ENCODE measurements at places on chromosomes 6 and 20. TPM values are rescaled to one million over a fixed set of nuclear protein-coding genes. Genes with fewer than 3 reads are reported as not detected.

DEFB132 gene
- not detected for total RNA-seq

ASIP gene
- not detected for total RNA-seq

GPX5 gene
- total RNA-seq, result not detected

DNA sequence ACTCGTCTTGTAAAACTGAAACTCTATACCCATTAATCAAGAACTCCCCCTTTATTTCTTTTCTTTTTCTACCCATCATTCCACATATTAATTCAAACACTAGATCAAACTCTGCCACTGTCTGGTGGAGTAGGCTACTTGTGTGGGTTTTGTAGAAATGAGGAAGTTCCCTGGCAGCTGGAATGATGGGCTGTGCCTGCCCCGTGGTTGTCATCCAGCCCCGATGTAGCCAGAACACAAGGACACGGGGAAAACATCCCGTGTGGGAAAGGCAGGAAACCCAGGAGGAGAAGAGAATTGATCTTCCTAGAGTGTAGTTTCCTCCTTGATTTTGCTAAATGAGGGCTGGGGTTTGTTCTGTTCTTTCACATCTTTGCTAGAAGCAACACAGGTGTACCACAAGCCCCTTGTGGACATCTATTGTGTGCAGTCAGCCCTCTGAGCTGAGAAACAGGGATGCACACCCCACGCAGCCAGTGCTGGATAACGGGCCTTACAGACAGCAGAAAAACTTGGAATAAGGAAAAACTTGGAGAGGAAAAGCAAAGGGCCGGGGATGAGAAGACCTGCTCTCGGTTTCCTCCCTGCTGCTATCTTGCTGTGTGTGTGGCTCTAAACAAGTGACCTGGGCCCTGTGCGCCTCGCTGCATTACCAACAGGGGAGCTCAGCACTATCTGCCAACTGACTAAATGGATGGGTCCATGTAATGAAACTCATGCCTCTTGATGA is 88.0 kb downstream of the SCML4 start:
- DNase-seq, result no peak
- H3K27ac ChIP-seq, result no peak overlapping the region
- H3K4me1 ChIP-seq, result no peaks in the 10 kb centered on the region
- no peaks in the 10 kb centered on the region for H3K36me3 ChIP-seq

GRCh38 chr20:40941133-40941610 is 87.5 kb upstream of the TOP1 start:
- H3K36me3 ChIP-seq, result no peaks in the 10 kb centered on the region
- no peaks in the 10 kb centered on the region for H3K4me1 ChIP-seq
- H3K27me3 ChIP-seq, result peaks cover 39% of the 10 kb centered on the region
- H3K4me3 ChIP-seq, result no peak overlapping the region

GRCh38 chr20:17919149-17919548 is 49.4 kb downstream of the SNX5 start:
- peaks cover 3% of the 10 kb centered on the region for H3K27me3 ChIP-seq
- no peak overlapping the region for H3K4me3 ChIP-seq
- H3K36me3 ChIP-seq, result peaks cover 3% of the 10 kb centered on the region
- DNase-seq, result no peak

GRCh38 chr20:11192106-11192505 is 518.3 kb upstream of the JAG1 start:
- H3K27me3 ChIP-seq, result no peaks in the 10 kb centered on the region
- no peak for DNase-seq
- H3K4me3 ChIP-seq, result no peak overlapping the region
- no peaks in the 10 kb centered on the region for H3K36me3 ChIP-seq

DNA sequence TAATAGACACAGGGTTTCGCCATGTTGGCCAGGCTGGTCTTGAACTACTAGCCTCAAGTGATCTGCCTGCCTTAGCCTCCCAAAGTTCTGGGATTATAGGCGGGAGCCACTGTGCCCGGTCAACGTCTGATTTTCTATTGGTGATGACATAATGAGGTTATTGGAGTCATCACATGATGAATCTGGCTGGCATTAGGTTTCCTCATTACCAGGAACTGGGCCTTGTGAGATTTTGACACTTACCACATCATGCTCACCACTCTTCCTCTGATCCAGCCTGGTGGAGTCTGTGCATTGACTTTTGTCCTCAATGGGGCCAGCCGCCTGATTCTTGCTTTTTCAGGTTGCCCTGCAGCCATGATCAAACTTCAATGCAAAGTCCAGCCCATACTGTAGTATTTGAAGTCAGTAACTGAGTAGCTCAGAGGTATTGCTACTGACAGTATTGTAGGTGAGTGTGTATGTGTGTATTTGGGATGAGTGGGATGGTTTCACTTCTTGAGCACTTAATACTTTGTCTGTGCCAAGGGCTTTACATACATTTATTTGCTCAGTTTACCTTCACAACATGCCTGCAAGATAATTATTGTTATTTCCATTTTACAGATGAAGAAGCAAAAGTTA is 16.0 kb downstream of the ANKS1A start:
- no peak for DNase-seq
- H3K27ac ChIP-seq, result no peak overlapping the region
- H3K4me1 ChIP-seq, result peaks cover 5% of the 10 kb centered on the region
- H3K36me3 ChIP-seq, result peaks cover 2% of the 10 kb centered on the region

GRCh38 chr6:116287689-116288282 is 8.1 kb upstream of the TSPYL1 start:
- no peaks in the 10 kb centered on the region for H3K4me1 ChIP-seq
- DNase-seq, result no peak
- H3K27me3 ChIP-seq, result no peaks in the 10 kb centered on the region
- no peak overlapping the region for H3K4me3 ChIP-seq

GRCh38 chr20:40806929-40807820 is 118.1 kb upstream of the MAFB start:
- H3K4me1 ChIP-seq, result no peaks in the 10 kb centered on the region
- H3K27me3 ChIP-seq, result peaks cover 16% of the 10 kb centered on the region
- no peak for DNase-seq
- H3K4me3 ChIP-seq, result no peak overlapping the region

Data from osteocyte (in vitro differentiated cells).